ENCODE measurements at places on chromosomes 2 and 18. TPM values are rescaled to one million over a fixed set of nuclear protein-coding genes. Genes with fewer than 3 reads are reported as not detected.

Gene GALNT13
- total RNA-seq = 12.8 TPM

Gene MYOM1
- 0.02 TPM for total RNA-seq

Gene GCKR
- total RNA-seq = not detected

Gene KLHL14
- 0.02 TPM for total RNA-seq

Gene EPB41L3
- 10.3 TPM for total RNA-seq

Gene WDPCP
- 3.7 TPM for total RNA-seq

Gene RGPD3
- not detected for total RNA-seq

Gene TUBA3D
- not detected for total RNA-seq

- DNase-seq = no peak
These were observed 183.8 kb downstream of the MYT1L start for GRCh38 chr2:2146969-2147900.

GRCh38 chr2:45354776-45355175, 256.3 kb downstream of the SRBD1 start:
- no peak for DNase-seq

GRCh38 chr2:57711991-57712390, 334.6 kb upstream of the VRK2 start:
- DNase-seq = no peak

GRCh38 chr18:53531187-53531586, 693.3 kb downstream of the MBD2 start:
- no peak for DNase-seq

GRCh38 chr18:56935434-56936040, 211.3 kb upstream of the BOD1L2 start:
- no peak for DNase-seq

- DNase-seq = no peak
These were observed 116.1 kb downstream of the FAM117B start for GRCh38 chr2:202750763-202751427.

GRCh38 chr2:94982156-94982555, 43.4 kb upstream of the MAL start:
- DNase-seq = no peak

DNA sequence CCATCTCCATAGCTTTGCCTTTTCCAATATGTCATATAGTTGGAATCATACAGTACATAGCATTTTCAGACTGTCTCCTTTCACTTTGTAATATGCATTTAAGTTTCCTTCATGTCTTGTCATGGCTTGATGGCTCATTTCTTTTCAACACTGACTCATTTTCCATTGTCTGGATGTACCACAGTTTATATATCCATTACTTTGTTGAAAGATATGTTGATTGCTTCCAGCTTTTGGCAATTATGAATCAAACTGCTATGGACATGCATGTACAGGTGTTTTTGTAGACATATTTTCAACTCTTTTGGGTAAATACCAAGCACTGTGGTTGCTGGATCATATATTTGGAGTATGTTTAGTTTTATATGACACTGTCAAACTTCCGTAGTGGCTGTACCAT, 26.3 kb downstream of the ACSL3 start:
- no peak for DNase-seq

DNA sequence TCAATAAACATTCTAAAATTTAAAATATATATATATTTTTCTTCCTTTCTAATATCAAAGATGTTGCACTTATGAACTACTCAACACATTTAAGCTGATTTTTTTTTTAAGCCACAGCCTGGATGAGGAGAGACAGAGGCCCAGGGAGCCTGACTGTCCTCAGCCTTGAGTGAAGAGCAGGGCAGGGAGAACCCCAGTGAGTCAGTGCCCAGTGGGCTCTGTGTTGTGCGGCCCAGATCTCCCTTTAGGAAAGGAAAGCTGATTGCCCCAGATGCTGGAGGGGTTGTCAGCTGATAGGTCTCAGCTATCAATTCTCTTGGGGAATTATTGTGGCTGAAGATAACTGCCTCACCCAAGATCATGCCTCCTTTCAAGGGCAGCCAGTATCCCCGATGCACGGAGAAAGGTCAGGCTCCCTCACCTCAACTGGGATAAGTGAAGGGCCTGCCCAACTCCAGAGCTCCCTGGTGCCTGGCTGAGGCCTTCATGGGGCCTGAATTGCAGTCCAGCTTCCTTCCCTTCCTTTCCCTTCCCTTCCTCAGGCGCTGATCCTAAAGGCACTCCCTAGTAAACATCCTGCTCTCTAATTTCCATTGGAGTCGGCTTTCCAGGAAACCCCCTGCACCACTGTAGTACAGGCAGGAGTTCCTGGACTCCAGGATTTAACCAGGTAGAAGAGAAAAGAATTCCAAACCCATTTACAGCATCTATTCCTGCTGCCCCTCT, 106.9 kb upstream of the ATL2 start:
- DNase-seq = no peak

GRCh38 chr18:63097178-63097577, 222.4 kb downstream of the BCL2 start:
- no peak for DNase-seq

GRCh38 chr2:211939177-211939576, 599.4 kb downstream of the ERBB4 start:
- DNase-seq = no peak

- no peak for DNase-seq
These were observed 604 bp upstream of the VIL1 start for GRCh38 chr2:218418321-218418716.

DNA sequence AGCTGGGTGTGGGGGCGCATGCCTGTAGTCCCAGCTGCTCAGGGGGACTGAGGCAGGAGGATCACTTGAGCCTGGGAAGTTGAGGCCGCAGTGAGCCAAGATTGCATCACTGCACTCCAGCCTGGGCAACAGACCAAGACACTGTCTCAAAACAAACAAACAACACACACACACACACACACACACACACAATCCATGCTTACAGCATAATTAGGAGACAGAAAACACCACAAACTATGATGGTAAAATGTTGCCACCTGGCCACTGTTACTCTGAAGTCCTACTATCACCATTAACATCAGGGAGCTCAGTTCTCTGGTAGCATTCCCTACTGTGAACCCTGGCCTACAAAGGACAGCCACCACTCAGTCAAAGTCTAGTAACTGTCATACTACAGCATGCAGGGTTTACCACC, 18.3 kb downstream of the DNPEP start:
- peak; percentile 70 for DNase-seq

- no peak for DNase-seq
These were observed at the start of gene KCNS3 for GRCh38 chr2:17878281-17879136. KCNS3 (plus strand) TSS chr2:17878667; CDS start chr2:17931009, 52,342 bp downstream.

GRCh38 chr2:181779288-181780021, 99.1 kb upstream of the NEUROD1 start:
- DNase-seq = no peak

DNA sequence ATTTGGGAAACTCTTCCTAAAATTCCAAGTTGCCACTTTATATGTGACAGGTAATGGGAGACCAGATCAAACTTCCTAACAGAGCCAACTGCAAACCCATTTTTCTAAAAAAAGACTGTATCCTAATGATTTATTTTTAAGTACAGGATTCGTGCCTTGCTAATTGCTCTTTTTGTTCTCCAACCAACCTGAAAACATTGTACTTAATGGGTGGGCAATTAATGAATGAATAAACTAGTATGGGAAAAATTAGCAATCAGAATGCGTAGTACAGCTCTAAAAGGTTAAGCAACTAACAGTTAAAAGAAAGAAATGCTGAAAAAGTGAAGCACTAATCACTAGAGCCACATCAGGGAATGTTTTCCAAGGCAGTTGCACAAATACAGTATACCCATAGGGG, 217.2 kb upstream of the KCNJ3 start:
- DNase-seq = no peak

DNA sequence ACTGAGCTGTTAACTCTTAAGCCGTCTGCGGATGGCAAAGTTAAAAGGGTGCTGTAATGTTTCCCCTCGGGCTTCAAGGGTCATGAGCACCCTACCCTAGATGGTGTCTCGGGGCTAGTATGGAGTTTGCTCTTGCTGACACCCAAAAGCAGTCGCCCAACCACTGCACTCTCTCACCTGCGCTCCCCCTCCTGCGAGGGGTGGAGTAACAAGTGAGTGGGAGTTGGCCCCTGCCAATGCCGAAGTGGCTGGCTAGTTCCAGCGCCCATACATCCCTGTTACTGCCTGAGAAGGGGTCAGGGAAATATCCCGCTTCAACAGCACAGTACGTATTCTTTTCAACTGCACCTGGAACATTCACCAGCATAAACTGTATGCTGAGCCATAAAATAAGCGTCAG, 47.5 kb downstream of the FAM117B start:
- DNase-seq = no peak

GRCh38 chr18:42654556-42654955, 460.9 kb downstream of the RIT2 start:
- no peak for DNase-seq

DNA sequence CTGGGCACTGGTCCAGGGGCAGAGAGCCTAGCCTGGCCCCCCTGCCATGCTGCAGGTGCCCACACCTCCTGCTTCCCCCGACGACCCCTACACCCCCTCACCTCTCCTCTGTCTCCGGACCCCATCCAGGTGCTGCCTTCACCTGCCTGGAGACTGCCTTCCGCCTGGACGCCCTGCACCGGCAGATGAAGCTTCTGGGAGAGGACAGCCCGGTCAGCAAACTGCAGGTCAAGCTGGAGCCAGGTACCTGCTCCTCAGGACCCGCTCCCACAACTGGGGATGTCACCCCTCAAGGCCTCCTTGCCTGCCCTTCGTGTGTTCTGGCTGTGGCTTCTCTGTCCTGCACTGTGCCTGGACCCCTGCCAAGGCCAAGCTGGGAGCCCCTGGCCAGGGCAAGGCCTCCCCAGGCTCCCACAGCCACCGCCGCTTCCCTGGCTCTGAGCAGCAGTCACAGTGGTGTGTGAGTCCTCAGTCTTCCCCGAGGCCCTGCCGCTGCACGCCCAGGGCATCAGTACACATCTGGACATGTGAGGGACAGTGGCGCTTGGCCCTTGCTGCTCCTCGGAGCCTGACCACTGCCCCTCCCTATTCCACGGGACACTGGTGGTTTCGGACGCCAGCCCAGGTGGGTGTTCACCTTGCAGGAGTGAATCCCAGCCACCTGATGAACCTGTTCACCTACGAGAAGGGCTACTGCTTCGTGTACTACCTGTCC, 6.3 kb downstream of the RNPEPL1 start:
- no peak for DNase-seq

DNA sequence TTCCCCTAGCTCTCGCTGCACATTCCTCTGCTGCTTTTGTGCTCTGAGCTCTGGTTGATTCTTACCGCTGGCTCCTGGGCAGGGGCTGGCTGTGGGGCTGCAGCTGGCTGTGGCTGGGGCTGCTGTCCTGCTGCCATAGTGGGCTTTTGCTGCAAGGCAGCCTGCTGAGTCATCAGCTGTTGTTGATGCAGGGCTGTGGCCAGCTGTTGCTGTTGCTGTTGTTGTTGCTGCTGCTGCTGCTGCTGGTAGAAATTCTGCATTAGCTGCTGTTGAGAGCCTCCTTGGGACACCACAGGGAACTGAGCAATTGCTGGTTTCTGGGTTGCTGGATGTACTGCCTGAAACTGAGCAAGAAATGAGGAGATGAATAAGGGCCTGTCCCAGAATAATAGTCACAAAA, 77.2 kb upstream of the NFU1 start:
- peak; percentile 42 for DNase-seq

GRCh38 chr18:31581498-31582197, 10.0 kb upstream of the TTR start:
- DNase-seq = peak; percentile 6

DNA sequence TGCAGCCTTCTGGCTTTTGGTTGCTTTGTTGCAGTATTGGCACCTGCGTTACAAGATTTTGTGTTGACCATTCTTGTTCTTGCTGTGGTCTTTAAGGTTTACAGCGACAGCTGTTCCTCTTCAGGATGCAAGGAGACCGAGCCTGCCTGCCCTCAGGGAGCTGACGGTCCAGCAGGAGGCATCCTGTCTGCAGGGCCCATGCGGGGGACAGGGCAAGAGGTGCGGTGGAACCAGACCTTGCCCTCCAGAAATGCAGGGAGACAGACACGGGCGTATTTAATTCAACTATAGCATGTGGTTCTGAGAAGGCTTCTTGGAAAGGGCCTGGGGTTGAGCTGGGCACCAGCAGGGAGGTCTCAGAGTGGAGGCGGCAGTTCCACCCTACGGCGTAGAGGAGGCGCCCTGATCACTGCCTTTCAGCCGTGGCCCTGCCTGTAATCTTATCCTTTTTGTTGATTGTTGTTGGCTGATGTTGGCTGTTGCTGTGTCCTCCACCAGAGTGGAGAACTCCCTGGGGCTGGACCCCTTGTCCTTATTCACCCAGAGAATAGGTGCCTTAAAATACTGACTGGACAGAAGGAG, 71.7 kb downstream of the HPCAL1 start:
- no peak for DNase-seq

DNA sequence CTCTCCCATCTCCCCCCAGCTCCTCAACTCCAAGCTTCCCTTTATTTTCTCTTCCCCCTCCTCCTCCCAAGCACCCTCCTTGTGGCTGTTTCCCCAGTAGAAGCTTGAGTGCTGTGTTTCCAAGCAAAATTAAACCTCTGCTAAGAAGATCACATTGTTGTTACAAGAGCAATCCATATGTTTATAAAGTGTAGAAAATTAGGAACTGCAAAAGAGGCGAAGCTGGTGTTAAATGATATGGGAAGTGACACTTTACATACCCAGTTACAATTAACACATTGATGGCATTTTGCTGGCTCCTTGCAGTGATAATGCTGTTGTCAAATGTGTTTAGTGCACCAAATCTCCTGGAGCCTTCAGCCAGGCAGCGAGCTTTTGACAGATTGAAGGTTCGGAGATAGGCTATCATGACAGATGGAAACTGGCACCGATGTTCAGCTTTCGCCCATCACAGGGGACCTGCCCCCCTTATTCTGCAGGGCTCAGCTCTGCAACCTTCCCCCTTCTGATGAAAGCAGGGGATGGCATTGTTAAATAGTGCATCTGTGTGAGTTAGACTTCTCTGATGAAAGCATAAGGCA, 259.8 kb upstream of the ATP5MC3 start:
- DNase-seq = no peak

DNA sequence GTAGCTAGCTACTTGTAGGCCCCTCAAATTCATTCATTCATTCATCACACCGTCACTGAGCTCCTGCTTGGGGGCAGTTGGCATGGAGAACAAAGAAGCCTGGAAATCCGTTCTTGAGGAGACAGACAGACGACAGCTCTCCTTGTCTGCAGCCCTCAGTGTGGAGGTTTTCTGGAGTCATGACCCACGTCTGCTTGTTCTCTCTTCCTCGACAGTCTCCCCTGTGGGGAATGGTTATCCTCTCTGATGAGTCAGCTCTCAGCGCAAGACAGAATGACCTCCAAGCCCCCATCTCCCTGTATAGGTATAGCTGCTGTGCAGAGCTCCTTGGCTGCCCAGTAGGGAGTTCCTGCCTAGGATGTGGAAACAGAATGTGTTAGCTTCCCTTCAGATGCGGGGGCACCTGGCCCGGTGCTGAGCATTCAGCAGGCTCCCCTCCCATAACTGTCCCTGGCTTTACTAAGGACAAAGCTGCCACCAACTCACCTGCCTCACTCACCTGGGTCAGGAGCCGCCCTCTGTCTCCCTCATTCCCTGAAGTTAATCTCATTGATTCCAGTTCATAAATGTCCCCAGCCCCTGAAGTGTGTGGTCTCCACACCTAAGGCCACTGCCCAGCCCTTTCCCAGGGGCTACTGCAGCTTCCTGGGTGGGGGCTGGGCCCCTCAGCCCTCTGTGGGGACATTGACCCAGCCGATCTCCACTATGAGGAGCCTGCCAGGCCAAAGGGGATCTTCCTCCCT, 124.7 kb downstream of the ACKR3 start:
- DNase-seq = no peak

- DNase-seq = no peak
These were observed 44.0 kb downstream of the COLEC12 start for GRCh38 chr18:456361-457139.

All from H4 (cell line).